ENCODE measurements at places on chromosomes 3 and 15.

GRCh38 chr3:25719321-25719720, 54.6 kb upstream of the TOP2B start:
- no peak for DNase-seq

- DNase-seq = no peak
Observed at GRCh38 chr15:40090774-40091455, 17.8 kb downstream of the BMF start.

- no peak for DNase-seq
Observed at GRCh38 chr3:130851277-130851676, 42.6 kb upstream of the ATP2C1 start.

DNA sequence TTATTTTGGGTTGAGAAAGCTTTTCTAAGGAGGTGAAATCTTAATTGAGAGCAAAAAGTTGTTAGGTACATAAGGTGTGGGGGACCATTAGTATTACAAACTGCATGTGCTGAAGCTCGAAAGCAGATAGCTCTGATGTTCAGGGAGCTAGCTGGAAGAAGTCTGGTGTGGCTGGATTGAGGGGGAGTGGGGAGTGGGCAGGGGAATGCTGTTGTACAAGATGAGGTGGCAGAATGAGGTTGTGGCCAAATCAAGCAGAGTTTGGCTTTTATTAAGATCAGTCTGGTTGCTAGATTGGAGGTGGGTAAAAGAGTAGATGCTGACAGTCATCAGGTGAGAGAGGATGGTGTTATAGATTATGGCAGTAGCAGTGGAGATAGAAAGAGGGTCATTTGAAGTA, 32.1 kb downstream of the UBE2E2 start:
- DNase-seq = no peak

DNA sequence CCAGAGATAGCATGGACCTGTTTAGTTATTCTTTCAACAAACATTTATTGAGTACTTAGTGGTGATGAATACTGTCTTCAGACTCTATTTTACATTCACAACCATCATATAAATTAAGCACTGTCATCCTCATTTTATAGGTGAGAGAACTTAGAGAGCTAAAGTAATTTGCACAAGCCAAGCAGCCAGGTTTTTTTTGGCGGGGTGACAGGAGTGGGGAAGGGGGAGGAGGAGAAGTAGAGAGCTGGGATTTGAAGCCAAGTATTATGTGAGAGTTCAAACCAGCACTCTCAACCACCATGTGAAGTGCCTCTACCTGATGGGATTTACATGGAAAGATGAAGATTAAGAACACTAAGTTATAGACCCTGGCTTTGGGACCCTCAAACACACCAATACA, 547.4 kb upstream of the IL12A start:
- DNase-seq = no peak

DNA sequence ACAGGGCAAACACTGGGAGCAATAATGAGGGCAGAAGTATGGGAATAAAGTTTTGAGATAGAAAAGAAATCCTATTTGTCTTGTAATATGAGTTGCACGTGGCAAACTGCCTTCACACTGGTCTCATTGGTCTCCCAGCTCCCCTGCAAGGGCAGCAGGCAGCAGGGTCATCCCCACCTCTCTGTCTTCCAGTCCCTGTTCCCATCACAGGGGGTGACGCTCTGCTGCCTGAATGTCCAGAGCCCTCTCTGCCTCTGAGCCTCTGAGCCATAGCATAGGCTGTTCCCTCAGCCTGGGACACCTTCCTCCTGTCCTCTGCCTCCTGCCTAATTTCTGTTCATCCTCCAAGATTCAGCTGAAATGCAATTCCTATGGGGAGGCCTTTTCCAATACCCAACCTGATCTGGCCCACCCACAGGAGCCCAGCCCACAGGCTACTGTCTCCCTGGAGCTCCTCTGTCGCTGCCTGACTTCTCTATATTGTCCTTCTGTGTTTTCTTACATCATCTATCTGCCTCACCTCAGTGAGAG, 12.1 kb upstream of the SKOR1 start:
- no peak for DNase-seq

DNA sequence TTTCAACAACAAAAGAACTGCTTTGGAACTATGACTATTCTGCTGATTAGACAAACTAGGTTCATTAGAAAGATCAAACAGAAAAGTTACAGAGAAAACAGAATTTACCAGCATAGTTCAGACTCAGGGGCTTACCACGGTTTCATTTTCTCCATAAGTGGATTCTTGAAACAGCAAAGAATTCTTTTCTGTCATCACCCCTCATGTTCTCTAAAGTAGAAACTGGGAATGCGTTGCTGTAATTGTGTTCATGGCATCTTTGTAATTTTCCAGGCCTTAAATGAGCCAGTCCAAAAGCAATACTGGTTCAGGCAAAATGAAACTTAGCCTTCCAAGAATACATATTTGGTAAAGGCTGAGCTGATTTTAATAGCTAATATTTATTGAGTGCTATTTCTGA, 287.8 kb downstream of the CHL1 start:
- no peak for DNase-seq

DNA sequence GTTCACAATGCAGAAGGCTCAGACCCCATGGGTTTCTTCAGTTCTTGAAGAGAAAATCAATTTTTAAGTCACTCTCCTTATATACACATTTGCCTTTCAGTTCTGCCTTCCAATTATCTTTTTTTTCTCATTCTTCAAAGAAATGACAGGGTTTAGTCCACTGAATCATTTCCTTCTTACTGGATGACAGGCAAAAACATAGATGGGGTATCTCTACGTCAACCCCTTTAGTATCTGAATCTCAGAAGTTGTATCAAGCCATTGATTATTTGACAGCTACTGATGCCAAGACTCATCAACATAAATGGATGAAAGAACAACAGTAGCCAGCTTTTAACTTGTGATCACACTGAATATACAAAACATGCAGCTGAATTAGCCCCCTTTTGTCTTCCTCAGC, 6.5 kb downstream of the ATOSA start:
- no peak for DNase-seq

- DNase-seq = no peak
Observed at GRCh38 chr15:64779024-64779423, 3.6 kb upstream of the RBPMS2 start.

All from CD8-positive, alpha-beta T cell (primary cell).